GM12878 (cell line): ENCODE measurements at places on chromosomes 3 and 15. TPM values are rescaled to one million over a fixed set of nuclear protein-coding genes. Genes with fewer than 3 reads are reported as not detected.

Gene MKRN2OS
- not detected in 2 replicates for total RNA-seq

Gene FILIP1L
- total RNA-seq = 3.3 and 3.4 TPM in 2 replicates

Gene NSUN3
- 10.4 and 10.6 TPM in 2 replicates for total RNA-seq

Gene SCN10A
- not detected in 2 replicates for total RNA-seq

Gene CCRL2
- 1.6 and 2.1 TPM in 2 replicates for total RNA-seq

Gene PLOD2
- total RNA-seq = 0.21 and 0.56 TPM in 2 replicates

Gene SLC9A9
- total RNA-seq = 7.4 and 8.8 TPM in 2 replicates
